SK-MEL-5 (cell line): ENCODE measurements at places on chromosomes 13 and 19.

GRCh38 chr19:1121395-1121794 lies 17.6 kb downstream of the GPX4 start:
- DNase-seq = no peak

- no peak for DNase-seq
Observed at GRCh38 chr13:59492030-59492636, 671.6 kb downstream of the DIAPH3 start.

GRCh38 chr13:51927129-51927528 lies 65.4 kb downstream of the CCDC70 start:
- DNase-seq = no peak

GRCh38 chr13:50990065-50990817 lies 80.7 kb downstream of the RNASEH2B start:
- no peak for DNase-seq

GRCh38 chr13:28531845-28532387 lies 37.0 kb upstream of the FLT1 start:
- DNase-seq = no peak

- DNase-seq = no peak
Observed at GRCh38 chr13:95226050-95226449, 75.2 kb downstream of the ABCC4 start.

- DNase-seq = no peak
Observed at GRCh38 chr19:40387155-40387554, 2.8 kb downstream of the HIPK4 start.

GRCh38 chr19:7720351-7720750 lies 11.6 kb downstream of the CLEC4G start:
- no peak for DNase-seq

GRCh38 chr19:33435706-33436359 lies 62.3 kb downstream of the CEBPG start:
- DNase-seq = no peak

DNA sequence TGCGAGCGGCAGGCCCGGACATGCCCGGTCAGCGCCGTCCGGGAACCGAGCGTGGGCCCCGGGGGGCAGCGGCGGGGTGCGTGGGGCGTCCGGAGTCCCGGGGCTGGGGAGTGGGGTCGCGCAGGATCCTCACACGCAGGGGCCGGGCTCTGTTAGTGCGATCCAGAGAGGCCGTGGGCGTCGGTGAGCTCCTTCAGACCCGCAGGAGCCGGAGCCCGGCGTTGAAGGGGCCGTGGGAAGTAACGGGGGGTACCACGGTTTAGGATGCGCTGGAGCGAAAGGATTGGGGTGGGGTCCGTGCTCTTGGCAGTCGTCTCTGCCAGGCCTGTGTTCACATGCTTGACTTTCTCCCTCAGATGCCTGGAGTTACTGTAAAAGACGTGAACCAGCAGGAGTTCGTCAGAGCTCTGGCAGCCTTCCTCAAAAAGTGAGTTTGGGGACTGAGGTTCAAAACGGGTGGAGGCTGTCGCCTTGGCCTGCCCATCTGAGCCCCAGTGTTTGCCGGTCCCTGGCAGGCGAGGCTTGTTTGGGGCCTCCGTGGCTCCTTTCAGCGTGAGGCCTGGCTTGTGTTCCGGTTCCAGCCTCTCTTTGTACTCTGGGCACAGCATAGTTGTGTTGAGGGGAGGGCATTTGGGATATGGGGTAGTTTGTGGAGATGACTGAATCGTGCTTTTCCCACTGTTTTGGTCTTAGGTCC lies 512 bp downstream of the RPS19 start:
- DNase-seq = no peak

GRCh38 chr13:114046431-114046975 lies 72.6 kb upstream of the C13orf46 start:
- DNase-seq = no peak
